Activated effector memory CD4-positive, alpha-beta T cell treated with Interleukin-2 at 50 U/mL for 16 hours (primary cell): ENCODE measurements at places on chromosomes 2 and 18.

DNA sequence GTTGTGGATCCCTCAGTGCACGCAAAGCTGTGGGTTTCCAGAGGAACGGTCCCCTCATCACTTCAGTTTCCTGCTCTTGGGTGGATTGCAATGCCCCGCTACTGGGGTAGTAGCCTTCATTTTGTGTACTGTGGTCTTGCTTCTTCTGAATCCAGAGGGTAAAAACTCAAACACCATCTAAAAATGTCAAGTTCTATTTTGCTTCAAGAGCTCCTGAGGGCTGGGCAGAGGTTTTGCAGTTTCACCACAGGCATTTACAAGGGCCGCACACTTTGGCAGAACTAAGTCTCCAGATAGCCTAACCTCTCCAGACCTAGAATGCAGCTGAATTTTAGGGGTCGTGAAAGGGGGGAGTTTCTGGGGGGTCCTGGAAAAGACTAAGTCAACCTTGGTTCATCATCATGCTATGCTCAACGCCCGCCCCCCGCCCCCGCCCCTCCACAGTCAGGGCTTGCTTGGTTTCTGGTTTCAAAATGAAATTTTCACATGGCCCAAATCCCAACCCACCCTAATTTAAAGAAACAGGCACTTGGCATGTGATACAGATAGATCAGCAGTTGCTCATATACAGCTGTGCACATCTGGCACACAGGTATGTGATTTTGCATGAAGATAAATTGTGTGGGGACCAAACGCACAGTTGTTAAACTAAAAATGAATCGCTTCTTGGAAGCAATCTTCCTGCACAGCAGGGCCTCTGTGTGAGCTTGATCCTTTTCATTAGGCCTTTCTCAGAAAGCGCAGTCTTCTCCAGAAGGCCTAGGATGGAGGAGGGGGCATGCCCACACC is 329.6 kb downstream of the OSR1 start:
- DNase-seq, result no peak

DNA sequence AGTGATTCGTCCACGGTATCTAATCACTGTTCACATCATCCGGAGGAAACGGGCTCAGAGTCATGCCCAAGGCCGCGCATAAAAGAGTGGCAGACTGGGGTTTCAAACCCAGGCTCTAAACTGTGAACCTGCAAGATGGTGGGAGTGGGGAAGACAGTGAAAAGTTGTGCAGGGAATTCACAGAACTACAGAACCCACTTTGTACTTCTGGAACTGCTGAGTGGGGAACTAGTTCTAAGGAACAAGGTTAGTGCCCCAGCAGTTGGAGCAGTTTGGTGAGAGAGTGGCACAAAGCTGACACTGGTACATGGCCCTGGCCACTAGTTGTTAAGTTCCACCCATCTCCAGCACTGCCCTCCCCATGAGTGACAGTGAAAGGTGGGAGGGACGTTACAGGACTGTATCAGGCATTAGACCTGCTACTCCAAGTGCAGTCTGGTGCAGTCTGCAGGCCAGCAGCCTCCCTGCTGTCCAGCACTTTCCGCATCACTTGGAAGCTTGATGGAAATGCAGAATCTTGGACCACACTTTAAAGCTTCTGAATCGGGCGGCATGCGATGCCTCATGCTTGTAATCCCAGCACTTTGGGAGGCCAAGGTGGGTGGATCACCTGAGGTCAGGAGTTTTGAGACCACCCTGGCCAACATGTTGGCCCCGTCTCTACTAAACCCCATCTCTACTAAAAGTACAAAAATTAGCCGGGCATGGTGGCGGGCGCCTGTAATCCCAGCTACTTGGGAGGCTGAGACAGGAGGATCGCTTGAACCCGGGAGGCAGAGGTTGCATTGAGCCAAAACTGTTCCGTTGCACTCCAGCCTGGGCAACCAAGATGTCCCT is 47.3 kb downstream of the C2orf42 start:
- peak; percentile 37 for DNase-seq

DNA sequence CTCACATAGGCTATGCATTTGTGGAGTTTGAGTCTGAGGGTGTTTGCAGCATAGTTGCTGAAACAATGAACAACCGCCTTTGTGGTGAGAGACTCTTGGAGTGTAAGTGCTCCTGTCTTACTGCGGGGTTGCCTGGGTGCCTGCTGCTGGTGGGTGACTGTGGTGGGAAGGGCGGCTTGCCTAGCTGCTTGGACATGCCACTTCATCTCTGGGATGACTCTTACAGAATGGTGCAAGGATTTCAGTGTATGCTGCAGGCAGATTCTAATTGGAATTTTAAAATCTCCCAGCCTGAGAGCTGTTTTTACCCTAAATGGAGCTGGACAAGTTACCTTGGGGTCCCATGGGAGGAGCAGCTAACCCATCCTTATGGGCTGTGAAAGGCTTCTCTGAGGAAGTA is 50.1 kb downstream of the CYP27C1 start:
- DNase-seq, result no peak

DNA sequence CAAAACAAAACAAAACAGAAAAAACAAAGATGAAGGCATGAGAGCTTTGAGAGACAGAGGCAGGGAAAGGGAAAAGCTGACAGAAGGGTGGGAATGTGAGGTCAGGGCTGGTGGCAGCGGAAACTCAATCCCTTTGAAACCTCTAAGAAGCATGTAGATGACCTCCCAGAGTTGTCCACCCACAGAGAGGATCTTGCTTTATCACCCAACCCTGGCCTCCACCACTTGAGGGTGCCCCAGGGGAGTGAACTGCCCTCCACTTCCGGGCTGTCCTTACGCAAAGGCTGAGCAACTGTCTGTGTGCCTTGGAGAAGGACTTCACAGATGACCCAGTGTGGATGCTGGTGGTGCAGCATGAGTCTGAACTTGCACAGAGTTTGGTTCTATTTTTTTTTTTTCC is 26.7 kb downstream of the PDCL3 start:
- DNase-seq, result no peak

- no peak for DNase-seq
Measured at GRCh38 chr2:132503701-132504100, 87.1 kb downstream of the GPR39 start.

GRCh38 chr2:229712136-229712535 is 2.2 kb downstream of the DNER start:
- no peak for DNase-seq

DNA sequence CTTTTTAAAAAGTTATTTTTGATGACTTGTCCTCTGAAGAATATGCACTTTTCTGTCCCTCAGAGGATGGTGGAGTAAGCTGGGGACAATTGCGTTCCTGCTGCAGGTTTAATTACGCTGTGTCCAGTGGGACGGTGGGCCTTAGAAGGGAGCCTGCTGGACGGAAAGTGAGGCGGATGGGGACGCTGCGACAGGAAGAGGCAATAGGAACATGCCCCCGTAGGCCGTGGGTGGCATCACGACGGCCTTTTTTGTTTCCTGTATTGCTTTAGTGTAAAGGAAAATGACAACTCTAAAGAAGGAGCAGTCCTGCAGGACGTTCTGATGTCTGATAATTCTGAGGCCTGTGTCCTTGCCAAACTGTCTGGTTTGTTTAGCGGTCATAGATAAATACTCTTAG is 121.6 kb downstream of the NFATC1 start:
- DNase-seq, result peak; percentile 35

DNA sequence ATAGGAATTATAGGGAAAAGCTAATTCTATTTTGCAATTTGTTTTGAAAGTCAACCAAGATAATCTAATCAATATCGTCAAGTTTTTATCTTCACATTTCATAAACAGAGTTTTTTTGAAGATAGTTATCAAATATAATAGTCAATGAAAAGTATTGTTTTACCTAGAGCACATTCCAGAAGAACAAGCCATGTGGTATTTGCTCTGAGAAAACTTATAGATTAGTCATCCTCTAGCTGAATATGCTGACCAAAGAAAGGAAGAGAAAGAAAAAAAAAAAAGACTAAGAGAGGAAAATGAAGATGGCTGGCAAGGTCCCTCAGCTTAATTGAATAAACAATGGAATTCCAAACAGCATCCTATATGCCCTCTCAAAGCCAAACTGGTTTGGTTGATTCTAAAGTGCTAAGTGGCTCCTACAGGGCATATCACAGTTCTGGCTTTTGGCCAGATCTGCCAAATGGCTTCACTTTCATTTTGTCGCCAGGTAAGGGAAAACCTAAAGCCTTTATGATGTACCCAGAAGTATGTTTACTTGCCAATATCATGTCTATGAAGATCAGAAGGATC is 132.6 kb downstream of the VWC2L start:
- DNase-seq, result no peak

GRCh38 chr2:138267902-138268254 is 233.7 kb upstream of the SPOPL start:
- no peak for DNase-seq

DNA sequence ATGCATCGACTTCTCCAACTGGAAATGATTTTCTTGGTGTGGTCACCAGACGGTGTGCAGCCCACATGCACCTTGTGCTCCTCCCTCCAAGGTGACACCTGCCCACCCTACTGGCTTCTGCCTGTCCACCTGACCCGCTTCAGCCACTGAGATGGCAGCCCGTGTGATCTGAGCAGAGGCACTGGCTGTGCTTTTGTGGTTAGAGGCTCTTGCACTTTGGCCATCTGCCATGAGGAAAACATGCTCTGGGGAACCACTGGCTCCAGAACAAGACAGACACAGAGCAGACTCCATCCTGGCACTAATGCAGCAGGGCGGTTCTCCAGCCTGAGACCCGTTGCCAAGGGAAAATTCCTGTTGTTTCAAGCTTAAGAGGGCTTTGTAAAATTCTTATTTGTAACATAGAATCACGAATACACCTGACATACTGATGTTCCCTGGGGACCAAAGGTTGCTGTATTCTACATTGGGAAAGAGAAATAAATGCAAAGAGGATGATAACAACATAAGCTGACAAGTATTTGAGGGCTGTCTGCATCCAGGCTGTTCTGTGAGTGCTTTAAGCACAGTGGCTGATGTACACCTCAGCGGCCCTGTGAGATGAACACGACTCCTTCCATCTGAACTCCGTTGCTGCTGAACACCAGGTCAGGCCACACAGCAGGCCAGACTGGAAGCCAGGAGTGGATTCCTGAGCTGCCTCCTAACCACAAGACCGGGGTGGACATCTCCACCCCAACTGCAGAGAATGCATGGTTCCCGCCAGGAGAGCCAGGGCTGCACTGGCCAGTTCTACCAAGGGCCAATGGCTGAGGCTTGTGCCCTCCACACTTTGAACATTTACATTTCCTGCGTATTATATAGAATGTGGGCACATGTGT is 820.4 kb downstream of the GALR1 start:
- no peak for DNase-seq

DNA sequence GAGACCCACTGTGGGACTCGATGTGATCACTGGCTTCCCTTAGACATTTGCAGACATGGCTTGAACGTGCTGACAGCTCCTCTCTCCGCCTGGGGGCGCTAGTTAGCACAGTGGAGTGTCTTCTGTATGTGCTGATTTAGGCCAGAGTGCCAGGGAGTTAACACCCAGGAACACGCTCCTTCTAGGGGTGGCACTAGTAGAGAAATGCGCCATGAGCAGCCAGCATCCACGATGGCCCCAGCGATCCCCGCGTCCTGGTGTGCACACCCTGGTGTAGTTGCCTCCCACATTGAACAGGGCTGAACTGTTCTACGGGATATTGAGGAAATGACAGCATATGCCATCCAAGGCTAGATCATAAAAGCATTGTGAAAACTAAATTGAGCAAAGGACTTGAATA is 11.4 kb upstream of the NMUR1 start:
- DNase-seq, result no peak

DNA sequence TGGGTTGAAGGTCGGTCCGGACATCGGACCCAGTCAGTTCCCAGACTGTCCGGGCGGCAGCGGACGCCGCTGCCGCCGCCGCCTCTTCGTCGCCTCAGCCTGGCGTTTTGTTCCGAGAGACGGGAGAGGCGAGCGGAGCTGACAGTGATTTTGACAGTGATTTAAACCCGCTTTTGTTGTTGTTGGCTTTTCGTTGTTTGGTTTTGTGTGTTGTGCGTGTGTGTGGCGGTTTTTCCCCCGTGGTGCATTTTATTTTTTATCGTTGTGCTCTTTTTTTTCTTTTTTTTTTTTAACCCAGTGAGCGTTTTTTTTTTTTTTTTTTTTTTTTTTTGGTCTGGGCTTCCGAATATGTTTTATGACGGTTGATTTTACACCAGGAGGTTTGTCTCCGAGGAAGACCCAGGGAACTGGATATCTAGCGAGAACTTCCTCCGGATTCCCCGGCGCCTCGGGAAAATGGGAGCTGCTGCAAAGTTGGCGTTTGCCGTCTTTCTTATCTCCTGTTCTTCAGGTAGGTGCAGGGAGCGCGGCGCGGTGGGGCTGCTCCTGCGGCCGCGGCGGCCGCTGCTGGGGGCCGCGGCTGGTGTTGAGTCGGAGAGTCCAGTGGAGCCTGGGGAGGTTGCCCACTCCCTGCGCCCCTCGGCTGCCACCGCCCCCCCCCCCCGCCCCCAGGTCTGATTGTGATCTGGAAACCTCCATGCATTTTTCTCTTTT is at the start of gene ACVR2A:
ACVR2A (plus strand) TSS at position 333 of the 714 bp plus-strand sequence; CDS start at position 457, 124 bp downstream.
- DNase-seq, result peak; percentile 30

- DNase-seq, result no peak
Measured at GRCh38 chr2:237177986-237178385, 92.3 kb downstream of the COPS8 start.

DNA sequence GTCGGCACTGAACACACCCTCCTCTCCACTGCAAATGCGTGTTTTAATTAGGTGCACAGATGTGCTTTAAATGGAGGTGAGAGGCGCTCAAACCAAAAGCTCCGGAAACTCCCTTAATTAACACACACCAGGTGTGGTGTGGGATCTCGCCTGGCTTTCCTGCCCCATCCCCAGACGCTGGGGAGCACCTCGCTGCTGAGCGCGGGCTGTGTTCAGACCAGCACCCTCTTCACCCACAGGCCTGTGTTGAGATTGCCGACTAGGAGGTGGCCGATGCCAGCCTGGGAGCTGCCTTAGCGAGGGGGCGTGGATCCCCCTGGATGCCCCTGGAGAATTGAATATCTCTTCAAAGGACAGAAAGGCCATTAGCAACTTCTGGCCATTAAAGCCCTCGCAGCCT is 171.7 kb downstream of the MYT1L start:
- DNase-seq, result no peak

GRCh38 chr2:165070076-165070475 is 114.8 kb upstream of the SLC38A11 start:
- DNase-seq, result no peak

GRCh38 chr18:58402247-58402646 is 226.6 kb downstream of the ALPK2 start:
- DNase-seq, result no peak

DNA sequence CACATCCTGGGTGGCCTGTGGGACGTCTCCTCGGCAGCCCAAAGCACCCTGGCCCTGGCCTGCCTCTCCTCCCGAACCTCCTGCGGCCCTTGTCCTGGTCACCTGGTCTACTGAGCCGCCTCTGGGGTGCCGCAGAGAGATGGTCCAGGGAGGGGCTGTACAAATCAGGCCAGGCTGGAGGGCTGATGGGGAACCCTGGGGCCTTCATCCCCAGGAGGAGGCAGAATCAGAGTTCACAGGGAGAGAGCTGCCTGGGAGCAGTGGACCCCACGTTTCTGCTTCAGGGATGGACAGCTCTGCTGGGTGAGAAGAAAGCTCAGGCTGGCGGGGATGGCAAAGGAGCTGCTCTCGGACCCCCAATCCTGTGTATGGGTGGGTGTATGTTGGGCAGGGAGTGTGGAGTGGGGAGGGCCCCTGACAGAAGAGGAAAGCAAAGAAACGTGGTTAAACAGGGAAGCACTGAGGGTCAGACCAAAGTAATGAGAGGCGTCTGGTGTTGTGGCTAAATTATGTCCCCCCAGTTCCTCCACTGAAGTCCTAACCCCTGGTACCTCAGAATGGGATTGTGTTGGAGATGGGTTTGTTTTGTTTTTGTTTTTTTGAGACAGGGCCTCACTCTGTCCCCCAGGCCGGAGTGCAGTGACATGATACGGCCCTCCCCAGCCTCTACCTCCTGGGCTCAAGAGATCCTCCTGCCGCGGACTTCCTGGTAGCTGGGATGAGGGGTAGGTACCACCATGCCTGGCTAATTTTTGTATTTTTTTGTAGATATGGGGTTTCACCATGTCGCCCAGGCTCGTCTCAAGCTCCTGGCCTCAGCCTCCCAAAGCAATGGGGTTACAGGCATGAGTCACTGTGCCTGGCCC is 73.4 kb upstream of the SMAD7 start:
- no peak for DNase-seq
